ENCODE measurements at places on chromosomes 12 and 14.

DNA sequence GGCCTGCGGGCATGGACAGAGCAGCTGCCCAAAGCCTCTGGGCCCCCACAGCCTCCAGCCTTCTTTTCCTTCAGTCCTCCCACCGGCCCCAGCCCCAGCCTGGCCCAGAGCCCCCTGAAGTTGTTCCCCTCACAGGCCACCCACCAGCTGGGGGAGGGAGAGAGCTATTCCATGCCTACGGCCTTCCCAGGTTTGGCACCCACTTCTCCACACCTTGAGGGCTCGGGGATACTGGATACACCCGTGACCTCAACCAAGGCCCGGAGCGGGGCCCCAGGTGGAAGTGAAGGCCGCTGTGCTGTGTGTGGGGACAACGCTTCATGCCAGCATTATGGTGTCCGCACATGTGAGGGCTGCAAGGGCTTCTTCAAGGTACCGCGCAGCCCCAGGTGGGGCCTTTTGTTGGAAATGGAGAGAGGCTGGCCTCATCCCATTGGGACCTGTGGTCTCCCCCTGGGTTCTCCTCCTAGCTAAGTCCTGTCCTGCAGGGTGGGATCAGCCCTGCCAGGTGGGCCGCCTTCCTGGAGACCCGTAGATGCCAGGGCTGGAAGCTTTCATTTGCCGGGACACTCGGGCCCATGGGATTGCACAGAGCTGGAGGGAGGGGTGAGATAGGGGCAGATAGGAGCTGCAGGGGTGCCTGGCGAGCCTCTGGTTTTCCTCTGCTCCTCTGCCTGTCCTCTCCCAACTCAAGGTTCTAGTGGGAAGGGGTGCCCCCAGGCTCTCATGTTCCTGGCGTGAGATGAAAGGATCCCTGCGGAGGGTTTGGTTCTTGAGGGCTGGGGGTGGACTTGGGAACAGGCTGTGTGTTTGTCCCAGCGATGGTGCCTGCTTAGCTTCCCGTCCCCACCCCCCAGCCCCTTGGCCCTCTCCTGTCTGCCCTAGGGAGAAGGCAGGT, 3.8 kb downstream of the NR4A1 start:
- peak; percentile 35 for DNase-seq

DNA sequence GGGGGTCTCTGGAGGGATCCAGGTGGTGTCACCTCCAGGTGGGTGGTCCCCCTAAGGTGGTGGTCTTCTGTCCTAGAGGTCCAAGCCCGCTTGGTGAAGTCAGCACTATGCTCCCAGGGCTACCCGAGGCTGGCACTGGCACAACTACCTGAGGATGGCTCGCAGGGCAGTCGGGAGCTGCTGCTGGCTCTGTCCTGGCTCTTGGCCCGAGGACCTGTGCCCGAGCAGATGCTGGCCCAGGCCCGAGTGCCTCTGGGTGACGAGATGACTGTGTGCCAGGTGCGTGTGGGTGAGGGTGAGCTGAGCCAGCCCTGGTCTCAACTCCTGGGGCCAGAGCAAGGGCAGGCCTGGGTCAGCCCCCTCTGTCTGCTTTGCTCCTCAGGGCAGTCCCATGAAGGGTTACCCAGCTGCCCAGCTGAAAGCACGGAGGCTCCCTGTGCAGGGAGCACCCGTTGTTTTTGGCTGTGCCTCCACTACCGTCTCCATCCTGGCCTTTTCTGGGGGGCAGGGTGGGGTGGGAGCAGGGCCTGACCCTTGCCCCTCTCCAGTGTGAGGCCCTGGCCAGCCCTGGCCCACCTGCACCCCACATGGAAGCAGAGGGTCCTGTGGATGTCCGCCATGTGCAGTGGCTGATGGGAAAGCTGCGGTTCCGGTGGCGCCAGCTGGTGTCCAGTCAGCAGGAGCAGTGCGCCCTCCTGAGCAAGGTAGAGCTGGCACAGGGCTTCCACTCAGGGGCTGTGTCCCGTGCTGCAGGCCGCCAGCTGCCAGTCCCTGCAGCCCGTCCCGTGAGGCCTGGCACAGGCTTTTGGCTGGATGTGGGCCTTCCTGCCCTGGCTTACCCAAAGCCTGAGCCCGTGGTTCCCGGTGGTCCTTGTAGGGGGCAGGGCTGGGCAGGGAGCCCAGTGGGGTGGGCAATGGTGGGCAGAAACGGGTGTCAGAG, 1.3 kb downstream of the TEDC1 start:
- peak; percentile 56 for DNase-seq

DNA sequence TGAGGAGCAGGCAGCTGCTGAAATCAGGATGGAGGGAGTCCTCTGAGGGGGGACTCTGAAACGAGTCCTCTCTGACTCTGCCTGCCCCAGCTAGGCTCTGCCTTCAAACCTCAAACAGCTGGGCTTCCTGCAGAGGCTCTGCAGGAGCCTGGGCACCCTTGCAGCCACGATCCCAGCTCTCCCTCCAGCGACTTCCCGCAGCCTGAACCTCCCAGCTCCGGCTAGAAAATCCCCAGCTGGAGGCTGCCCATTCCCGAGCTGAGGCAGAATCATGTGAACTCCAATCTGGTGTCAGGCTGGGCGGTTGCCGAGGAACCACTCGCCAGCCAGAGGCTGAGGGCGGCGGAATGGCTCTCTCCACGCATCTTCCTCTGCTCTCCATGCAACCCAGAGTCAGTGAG, at the start of gene GPR68:
TSS of gene GPR68 (minus strand) at position 204 of the 401 bp plus-strand sequence. CDS start 9,654 bp downstream, outside the sequence.
- DNase-seq = peak; percentile 57

DNA sequence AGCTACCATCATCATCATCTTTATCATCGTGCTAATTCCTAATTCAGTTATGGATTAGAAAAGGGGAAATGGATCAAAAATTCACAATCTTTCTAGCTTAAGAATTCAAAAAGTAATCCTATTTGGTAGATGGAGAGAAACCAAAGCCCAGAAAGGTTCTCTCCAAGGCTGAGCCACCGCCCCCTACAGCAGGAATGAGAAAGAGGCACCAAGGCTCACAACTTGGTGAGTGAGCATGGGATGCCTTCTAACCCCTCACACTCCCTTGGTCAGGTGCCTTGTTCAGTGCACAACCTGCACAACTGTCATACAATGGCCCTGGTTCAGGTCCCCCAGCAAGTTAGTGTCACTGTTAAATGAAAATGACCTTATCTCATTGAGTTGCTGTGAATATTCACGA, 171.5 kb downstream of the ANO2 start:
- no peak for DNase-seq

DNA sequence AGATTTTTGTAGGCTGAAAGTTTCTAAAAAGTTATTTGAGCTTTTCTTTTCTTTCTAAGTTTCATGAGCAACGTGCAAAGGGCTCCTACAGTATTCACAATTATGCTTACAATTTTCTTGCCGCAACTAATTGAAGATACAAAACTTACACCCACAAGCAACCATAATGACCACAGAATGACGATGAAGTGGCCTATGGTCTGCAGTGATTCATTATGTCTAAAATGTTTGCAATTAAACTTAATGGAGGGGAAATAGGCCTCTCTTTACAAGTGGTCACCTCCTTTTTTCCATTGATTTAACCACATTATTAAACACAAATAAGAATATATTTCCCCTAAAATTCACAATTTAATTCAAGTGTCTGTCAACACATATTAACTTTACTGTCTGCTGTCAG, 732.6 kb upstream of the FLRT2 start:
- DNase-seq = no peak

GRCh38 chr14:90567991-90568390, 171.2 kb downstream of the CALM1 start:
- no peak for DNase-seq

GRCh38 chr12:116590561-116590960, 31.4 kb downstream of the MAP1LC3B2 start:
- DNase-seq = no peak

- peak; percentile 63 for DNase-seq
Observed at GRCh38 chr12:119544765-119545625, 48.6 kb upstream of the TMEM233 start.

GRCh38 chr14:96567289-96567899, 65.2 kb downstream of the PAPOLA start:
- DNase-seq = no peak

GRCh38 chr12:41225179-41225578, 37.1 kb downstream of the PDZRN4 start:
- DNase-seq = no peak

GRCh38 chr12:106248846-106249371, 1.1 kb upstream of the CKAP4 start:
- no peak for DNase-seq
